ENCODE measurements at places on chromosomes 2 and 18. TPM values are rescaled to one million over a fixed set of nuclear protein-coding genes. Genes with fewer than 3 reads are reported as not detected.

- H3K4me3 ChIP-seq = no peak overlapping the region
- H3K36me3 ChIP-seq = peaks cover 7% of the 10 kb centered on the region
- peak; percentile 49 for DNase-seq
- H3K27ac ChIP-seq = peak overlapping the region; percentile 66
- H3K27me3 ChIP-seq = no peaks in the 10 kb centered on the region
Measured at GRCh38 chr18:48629730-48630324, 91.0 kb downstream of the CTIF start.

GRCh38 chr2:61111708-61112107 is 46.0 kb downstream of the SANBR start:
- no peak for DNase-seq
- no peak overlapping the region for H3K27ac ChIP-seq
- H3K36me3 ChIP-seq = no peaks in the 10 kb centered on the region
- no peaks in the 10 kb centered on the region for H3K4me1 ChIP-seq

DNA sequence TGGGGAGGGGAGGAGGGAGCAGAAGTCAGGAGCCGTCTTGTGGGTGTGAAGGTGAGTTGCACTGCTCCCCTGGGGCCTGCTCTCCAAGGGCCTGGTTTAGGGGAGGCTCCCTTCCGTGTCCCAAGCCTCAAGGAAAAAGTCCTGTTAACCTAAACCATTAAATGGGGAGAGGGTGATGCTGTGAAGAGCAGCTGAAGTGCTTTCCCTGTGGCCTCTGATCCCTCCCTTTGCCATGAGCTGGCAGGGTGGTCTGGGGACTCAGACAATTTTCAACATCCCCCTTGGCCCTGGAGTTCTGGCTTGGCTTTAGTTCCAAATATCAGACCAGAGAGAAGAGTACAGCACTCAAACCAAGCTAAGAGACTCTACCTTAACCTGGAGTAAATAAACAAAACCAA is 692 bp upstream of the POMC start:
- H3K27me3 ChIP-seq = peaks cover 58% of the 10 kb centered on the region
- no peak overlapping the region for H3K27ac ChIP-seq
- H3K4me3 ChIP-seq = no peak overlapping the region
- DNase-seq = no peak
- H3K4me1 ChIP-seq = peaks cover 2% of the 10 kb centered on the region
- H3K36me3 ChIP-seq = no peaks in the 10 kb centered on the region

- no peaks in the 10 kb centered on the region for H3K27me3 ChIP-seq
- no peak overlapping the region for H3K4me3 ChIP-seq
- DNase-seq = no peak
- no peaks in the 10 kb centered on the region for H3K4me1 ChIP-seq
Measured at GRCh38 chr2:168612719-168613118, 156.6 kb downstream of the CERS6 start.

- DNase-seq = no peak
- no peaks in the 10 kb centered on the region for H3K36me3 ChIP-seq
- H3K4me1 ChIP-seq = no peaks in the 10 kb centered on the region
- H3K27ac ChIP-seq = no peak overlapping the region
Measured at GRCh38 chr2:232341061-232341738, 37.4 kb upstream of the ALPP start.

GRCh38 chr2:165536851-165537499 is 67.5 kb downstream of the CSRNP3 start:
- no peaks in the 10 kb centered on the region for H3K27me3 ChIP-seq
- no peak overlapping the region for H3K4me3 ChIP-seq
- no peaks in the 10 kb centered on the region for H3K36me3 ChIP-seq
- H3K4me1 ChIP-seq = no peaks in the 10 kb centered on the region
- no peak overlapping the region for H3K27ac ChIP-seq

- no peak overlapping the region for H3K27ac ChIP-seq
- DNase-seq = no peak
- H3K4me3 ChIP-seq = no peak overlapping the region
- H3K4me1 ChIP-seq = no peaks in the 10 kb centered on the region
- no peaks in the 10 kb centered on the region for H3K27me3 ChIP-seq
Measured at GRCh38 chr18:54794823-54795222, 33.5 kb upstream of the RAB27B start.

DNA sequence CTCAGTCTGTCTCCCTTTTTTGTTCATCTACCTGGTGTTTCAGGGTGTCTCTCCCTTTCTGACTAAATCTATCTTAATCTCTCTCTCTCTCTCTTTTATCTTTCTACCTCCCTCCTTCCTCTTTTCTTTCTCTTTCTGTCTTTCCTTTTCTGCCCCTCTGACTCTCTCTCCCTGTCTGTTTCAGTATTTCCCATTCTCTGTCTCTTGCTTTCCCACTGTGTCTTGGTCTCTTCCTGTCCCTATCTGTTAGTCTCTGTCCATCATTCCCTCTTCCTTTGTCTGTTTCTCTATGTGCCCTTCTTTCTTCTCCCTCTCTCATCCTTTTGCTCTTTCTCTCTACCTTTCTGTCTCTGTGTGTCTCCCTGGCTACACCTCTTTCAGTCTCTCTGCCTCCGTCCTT is 56.7 kb downstream of the R3HDM1 start:
- no peaks in the 10 kb centered on the region for H3K36me3 ChIP-seq
- DNase-seq = no peak
- H3K27ac ChIP-seq = no peak overlapping the region
- H3K27me3 ChIP-seq = no peaks in the 10 kb centered on the region
- H3K4me1 ChIP-seq = no peaks in the 10 kb centered on the region

- DNase-seq = no peak
- H3K36me3 ChIP-seq = no peaks in the 10 kb centered on the region
- H3K4me1 ChIP-seq = no peaks in the 10 kb centered on the region
- H3K4me3 ChIP-seq = no peak overlapping the region
- no peak overlapping the region for H3K27ac ChIP-seq
Measured at GRCh38 chr18:43949291-43949690, 672.0 kb upstream of the SYT4 start.

GRCh38 chr18:36323421-36323820 is 25.9 kb downstream of the FHOD3 start:
- DNase-seq = no peak
- no peaks in the 10 kb centered on the region for H3K36me3 ChIP-seq
- no peak overlapping the region for H3K27ac ChIP-seq
- no peaks in the 10 kb centered on the region for H3K4me1 ChIP-seq

GRCh38 chr18:37392648-37393047 is 172.9 kb downstream of the CELF4 start:
- no peaks in the 10 kb centered on the region for H3K36me3 ChIP-seq
- H3K4me3 ChIP-seq = no peak overlapping the region
- DNase-seq = no peak
- peaks cover 3% of the 10 kb centered on the region for H3K4me1 ChIP-seq
- H3K27me3 ChIP-seq = no peaks in the 10 kb centered on the region
- H3K27ac ChIP-seq = no peak overlapping the region

GRCh38 chr2:107281637-107282036 is 395.7 kb upstream of the ST6GAL2 start:
- no peaks in the 10 kb centered on the region for H3K36me3 ChIP-seq
- H3K27ac ChIP-seq = no peak overlapping the region
- H3K4me1 ChIP-seq = no peaks in the 10 kb centered on the region
- no peak for DNase-seq

GRCh38 chr2:223203971-223204929 is 152.3 kb downstream of the KCNE4 start:
- no peak for DNase-seq
- no peak overlapping the region for H3K27ac ChIP-seq
- no peak overlapping the region for H3K4me3 ChIP-seq
- no peaks in the 10 kb centered on the region for H3K27me3 ChIP-seq
- no peaks in the 10 kb centered on the region for H3K36me3 ChIP-seq
- H3K4me1 ChIP-seq = no peaks in the 10 kb centered on the region

DNA sequence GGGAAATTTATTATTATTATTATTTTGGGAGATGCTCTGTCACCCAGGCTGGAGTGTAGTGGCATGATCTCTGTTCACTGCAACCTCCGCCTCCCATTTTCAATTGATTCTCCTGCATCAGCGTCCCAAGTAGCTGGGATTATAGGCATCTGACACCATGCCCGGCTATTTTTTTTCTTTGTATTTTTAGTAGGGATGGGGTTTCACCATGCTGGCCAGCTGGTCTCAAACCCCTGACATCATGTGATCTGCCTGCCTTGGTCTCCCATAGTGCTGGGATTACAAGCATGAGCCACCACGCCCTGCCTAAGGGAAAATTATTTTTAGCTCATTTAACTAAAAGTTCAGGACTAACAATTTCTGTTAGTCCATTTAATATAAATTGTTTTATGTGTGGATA is 109.2 kb upstream of the SESTD1 start:
- no peak for DNase-seq
- H3K27ac ChIP-seq = no peak overlapping the region
- no peak overlapping the region for H3K4me3 ChIP-seq

- H3K4me1 ChIP-seq = no peaks in the 10 kb centered on the region
- no peak overlapping the region for H3K4me3 ChIP-seq
- H3K27me3 ChIP-seq = no peaks in the 10 kb centered on the region
Measured at GRCh38 chr2:217610401-217610814, 392.4 kb downstream of the TNS1 start.

GRCh38 chr2:26534098-26534864 is 56.4 kb upstream of the OTOF start:
- H3K36me3 ChIP-seq = no peaks in the 10 kb centered on the region
- no peaks in the 10 kb centered on the region for H3K27me3 ChIP-seq
- DNase-seq = no peak
- H3K4me3 ChIP-seq = no peak overlapping the region

DNA sequence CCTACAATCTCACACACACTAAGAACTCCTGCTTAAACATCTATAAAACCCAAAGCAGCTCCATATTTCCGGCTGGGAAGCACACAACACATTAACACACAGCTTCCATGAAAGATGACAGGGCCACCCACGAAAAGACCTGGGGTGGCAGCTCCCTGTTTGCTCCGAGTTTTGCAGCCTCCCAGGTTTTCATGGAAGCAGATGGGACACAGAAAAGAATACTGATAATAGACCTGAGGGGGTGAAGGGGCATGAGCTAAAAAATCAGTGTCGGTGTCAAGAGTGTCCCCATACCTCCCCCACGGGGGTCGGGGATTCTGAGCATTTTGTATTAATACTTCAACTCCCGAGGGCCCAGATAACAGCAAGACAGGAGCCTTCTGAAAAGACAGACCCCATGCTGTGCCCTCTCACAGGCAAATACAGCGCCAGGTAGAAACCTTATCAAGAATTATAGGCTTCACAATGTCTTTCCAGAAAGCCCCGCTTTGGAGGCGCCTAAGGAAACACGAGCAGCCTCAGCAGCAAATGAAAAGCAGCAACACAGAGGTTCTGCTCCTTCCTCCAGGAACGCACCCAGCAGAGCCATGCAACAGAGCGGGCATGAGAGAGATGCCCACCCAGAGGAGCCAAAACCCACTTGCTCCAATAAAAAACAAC is 50.5 kb downstream of the ZNF516 start:
- H3K27ac ChIP-seq = no peak overlapping the region
- H3K4me1 ChIP-seq = peaks cover 11% of the 10 kb centered on the region
- no peak overlapping the region for H3K4me3 ChIP-seq
- no peaks in the 10 kb centered on the region for H3K36me3 ChIP-seq

DNA sequence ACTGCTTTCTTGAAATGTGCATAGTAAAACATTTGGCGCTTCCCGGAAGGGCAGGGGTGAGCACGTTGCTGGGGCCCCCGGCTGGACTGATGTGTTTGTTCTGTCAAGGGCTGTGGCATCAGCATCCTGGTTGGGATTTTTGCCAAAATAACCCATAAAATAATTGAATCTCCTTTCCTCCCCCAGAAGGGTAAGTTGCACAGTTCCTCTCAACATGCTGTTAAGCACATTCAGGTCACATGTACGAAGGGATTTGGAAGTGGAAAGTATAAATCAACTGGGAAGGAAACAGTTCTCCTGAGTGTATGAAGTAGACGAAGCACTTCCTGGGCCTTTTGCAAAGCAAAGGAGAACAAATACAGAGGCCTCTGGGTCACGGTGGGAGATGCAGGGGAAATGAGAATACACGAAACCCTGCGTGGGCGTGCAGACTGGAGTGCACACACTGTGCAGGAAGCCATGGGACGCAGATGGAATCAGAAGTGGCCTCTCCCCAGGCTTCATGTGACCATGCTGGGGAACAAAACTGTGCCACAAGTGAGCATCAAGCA is 183.9 kb downstream of the LPIN1 start:
- DNase-seq = peak; percentile 41
- H3K4me3 ChIP-seq = no peak overlapping the region
- no peaks in the 10 kb centered on the region for H3K27me3 ChIP-seq
- H3K4me1 ChIP-seq = peaks cover 8% of the 10 kb centered on the region
- no peak overlapping the region for H3K27ac ChIP-seq

DNA sequence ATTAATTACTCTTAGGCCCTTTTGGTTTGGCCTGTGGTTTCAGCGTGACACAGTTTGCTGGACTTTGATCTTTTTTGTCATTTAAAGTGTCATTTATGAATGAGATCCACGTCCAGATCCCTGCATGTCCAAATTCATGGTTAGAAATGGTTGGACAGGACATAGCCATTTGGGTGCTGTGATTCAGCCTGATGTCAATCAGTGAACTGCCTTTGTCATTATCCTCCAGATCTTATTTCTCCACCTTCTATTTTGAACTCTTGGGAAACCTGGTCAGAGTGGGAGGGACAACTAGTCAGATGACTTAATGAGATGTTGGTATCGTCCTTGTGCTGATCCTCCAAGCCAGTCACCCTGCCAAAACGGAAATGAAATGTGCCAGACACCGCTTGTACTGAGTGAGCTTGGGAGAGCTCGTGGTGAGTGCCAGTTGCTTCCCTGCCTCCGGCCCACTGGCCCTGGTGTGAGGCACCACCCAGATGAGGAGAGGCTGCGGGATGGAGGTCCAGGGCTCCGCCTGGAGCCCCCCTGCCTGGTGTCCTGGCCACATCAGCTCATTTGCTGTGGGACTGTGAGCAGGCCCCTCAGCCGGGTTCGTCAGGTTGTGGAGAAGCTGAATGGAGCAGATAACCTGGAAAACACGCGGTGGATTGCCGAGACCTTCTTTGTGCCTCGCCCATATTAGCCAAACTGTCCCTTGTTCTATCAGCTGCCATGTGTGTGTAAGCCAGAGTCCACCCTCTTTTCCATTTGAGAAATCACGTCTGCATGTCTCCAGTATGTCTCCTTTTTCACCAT is 70.1 kb downstream of the DGKD start:
- no peaks in the 10 kb centered on the region for H3K36me3 ChIP-seq
- H3K4me1 ChIP-seq = peaks cover 13% of the 10 kb centered on the region
- H3K27ac ChIP-seq = no peak overlapping the region
- H3K27me3 ChIP-seq = no peaks in the 10 kb centered on the region
- H3K4me3 ChIP-seq = no peak overlapping the region

- no peak overlapping the region for H3K27ac ChIP-seq
- DNase-seq = no peak
- peaks cover 17% of the 10 kb centered on the region for H3K36me3 ChIP-seq
- H3K4me3 ChIP-seq = no peak overlapping the region
Measured at GRCh38 chr2:177234267-177234666, 21.7 kb downstream of the HNRNPA3 start.

The SOX11 gene
- polyA plus RNA-seq = not detected

The VWC2L gene
- not detected for polyA plus RNA-seq

The ITPRIPL1 gene
- 2.6 TPM for polyA plus RNA-seq

The CHRND gene
- not detected for polyA plus RNA-seq

The BOLL gene
- polyA plus RNA-seq = not detected

The FNDC4 gene
- 19.0 TPM for polyA plus RNA-seq

The SCN2A gene
- not detected for polyA plus RNA-seq

Data from endothelial cell of umbilical vein (primary cell).